ENCODE measurements at places on chromosomes 12 and 14.

DNA sequence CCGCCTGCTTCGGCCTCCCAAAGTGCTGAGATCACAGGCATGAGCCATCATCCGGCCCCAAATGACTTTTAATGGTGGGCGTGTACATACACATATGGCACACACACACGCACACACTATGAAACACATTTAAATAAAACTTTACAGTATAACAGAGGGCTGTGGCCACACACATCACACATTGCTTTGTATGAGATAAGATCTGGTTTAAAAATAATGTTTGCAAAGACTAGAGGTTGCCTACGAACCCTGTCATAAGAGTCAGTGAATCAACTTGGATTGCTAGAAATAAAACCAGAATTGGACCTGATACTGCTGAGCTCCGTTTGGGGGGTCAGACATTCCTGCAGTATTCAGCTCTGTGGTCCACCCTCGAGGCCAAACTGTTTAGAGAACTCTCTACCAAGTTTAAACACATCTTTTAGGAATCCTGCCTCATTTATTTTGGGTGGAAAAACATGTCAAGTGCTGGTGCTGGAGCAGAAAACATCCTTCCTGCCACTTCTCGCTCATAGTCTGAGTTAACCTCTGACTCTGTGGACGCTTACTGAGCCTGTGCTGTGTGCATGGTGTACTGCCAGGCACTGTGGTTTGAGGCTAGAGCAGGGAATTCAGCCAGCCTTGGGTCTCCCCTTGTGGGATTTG lies 47.8 kb upstream of the EML1 start:
- peak; percentile 78 for DNase-seq

DNA sequence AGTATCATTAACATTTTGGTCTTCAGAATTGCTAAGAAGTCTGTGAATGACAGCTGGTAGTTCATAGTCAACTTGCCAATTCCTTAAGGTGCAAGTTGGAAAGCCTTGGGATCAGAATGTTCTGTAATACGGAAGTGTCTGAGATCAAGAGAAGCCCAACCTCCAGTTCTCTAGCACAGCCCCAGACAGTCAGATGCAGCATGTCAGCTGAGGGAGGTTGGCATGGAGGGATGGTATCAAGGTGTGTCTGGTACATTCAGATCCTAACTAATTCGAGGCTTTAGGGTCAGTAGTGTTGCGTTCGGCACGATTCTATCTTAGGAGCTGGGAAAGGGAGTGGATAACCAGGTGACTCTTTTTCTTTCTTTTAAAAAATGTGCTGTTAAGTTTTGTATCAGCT lies 38.3 kb downstream of the FNTB start:
- DNase-seq = no peak

- DNase-seq = no peak
Observed at GRCh38 chr12:111777345-111778045, 10.8 kb downstream of the ALDH2 start.

DNA sequence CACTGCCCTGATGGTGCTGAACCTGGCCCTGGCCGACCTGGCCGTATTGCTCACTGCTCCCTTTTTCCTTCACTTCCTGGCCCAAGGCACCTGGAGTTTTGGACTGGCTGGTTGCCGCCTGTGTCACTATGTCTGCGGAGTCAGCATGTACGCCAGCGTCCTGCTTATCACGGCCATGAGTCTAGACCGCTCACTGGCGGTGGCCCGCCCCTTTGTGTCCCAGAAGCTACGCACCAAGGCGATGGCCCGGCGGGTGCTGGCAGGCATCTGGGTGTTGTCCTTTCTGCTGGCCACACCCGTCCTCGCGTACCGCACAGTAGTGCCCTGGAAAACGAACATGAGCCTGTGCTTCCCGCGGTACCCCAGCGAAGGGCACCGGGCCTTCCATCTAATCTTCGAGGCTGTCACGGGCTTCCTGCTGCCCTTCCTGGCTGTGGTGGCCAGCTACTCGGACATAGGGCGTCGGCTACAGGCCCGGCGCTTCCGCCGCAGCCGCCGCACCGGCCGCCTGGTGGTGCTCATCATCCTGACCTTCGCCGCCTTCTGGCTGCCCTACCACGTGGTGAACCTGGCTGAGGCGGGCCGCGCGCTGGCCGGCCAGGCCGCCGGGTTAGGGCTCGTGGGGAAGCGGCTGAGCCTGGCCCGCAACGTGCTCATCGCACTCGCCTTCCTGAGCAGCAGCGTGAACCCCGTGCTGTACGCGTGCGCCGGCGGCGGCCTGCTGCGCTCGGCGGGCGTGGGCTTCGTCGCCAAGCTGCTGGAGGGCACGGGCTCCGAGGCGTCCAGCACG lies 4.7 kb downstream of the LTB4R start:
- DNase-seq = no peak

GRCh38 chr14:71452987-71453386 lies 479.2 kb upstream of the RGS6 start:
- DNase-seq = peak; percentile 42

DNA sequence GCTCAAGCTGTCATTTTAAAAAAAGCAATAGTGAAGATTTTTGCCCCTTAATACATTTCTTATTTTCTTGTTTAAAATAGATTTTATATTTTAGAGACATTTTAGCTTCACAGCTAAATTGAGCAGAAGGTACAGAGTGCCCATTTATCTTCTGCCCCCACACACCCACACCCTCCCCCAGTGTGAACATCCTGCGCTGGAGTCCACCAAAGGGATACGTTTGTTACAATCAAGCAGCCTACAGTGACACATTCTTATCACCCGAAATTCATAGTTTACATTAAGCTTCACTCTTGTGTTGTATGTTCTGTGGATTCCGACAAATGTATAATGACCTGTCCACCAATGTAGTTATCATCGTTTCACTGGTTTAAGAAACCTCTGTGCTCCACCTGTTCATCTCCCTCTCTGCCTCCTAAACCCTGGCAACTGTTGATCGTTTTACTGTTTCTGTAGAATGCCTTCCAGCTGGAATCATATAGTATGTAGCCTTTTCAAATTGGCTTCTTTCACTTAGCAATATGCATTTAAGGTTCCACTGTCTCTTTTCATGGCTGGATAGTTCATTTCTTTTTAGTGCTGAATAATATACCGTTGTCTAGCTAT lies 91.0 kb upstream of the TRAF3 start:
- DNase-seq = no peak

DNA sequence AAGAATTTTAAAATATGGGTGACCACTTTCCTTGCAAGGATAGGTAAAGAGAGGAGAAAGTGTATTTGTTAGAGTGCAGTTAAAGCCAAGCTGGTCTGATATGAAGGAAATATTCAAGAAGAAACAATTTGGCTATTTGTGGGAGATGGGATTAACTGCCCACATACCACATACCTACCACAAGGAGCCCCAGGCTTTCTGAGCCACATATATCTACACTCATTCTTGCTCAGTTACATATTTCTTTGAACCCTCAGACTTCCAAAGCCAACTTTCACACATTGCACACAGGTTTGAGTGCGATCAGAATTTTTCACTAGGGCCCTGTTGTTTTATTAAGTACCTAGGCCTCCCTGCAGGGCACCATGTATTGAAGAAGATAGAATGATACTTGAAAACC lies 330.2 kb downstream of the ZFP36L1 start:
- no peak for DNase-seq

- no peak for DNase-seq
Observed at GRCh38 chr12:76206677-76207072, 122.2 kb upstream of the NAP1L1 start.

DNA sequence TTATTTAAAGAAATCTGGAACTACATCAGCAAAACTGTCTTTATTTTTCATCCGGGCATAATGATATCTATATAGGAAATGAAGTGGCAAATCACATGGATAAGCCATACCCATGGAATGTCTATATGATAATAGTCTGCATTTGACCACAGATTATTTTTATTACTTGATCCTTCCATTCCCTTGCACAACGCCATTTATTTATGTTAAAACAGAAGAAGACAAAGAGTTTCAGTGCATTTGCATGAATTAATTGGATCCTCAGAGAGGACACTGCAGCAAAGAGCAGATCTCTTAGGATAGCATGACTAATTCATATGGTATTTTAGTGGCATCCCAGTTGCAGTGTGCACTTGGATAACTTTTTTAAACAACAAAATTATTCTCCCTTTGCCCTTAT lies 345.0 kb downstream of the CCDC91 start:
- peak; percentile 44 for DNase-seq

- DNase-seq = no peak
Observed at GRCh38 chr12:64760808-64761573, 1.8 kb upstream of the GNS start.

GRCh38 chr12:51242120-51242519 lies 3.5 kb downstream of the DAZAP2 start:
- DNase-seq = no peak

GRCh38 chr14:89336338-89336737 lies 80.7 kb downstream of the FOXN3 start:
- DNase-seq = no peak

- no peak for DNase-seq
Observed at GRCh38 chr12:53064613-53065436, 14.4 kb downstream of the SPRYD3 start.

GRCh38 chr12:60072911-60073310 lies 477.1 kb downstream of the SLC16A7 start:
- DNase-seq = no peak

DNA sequence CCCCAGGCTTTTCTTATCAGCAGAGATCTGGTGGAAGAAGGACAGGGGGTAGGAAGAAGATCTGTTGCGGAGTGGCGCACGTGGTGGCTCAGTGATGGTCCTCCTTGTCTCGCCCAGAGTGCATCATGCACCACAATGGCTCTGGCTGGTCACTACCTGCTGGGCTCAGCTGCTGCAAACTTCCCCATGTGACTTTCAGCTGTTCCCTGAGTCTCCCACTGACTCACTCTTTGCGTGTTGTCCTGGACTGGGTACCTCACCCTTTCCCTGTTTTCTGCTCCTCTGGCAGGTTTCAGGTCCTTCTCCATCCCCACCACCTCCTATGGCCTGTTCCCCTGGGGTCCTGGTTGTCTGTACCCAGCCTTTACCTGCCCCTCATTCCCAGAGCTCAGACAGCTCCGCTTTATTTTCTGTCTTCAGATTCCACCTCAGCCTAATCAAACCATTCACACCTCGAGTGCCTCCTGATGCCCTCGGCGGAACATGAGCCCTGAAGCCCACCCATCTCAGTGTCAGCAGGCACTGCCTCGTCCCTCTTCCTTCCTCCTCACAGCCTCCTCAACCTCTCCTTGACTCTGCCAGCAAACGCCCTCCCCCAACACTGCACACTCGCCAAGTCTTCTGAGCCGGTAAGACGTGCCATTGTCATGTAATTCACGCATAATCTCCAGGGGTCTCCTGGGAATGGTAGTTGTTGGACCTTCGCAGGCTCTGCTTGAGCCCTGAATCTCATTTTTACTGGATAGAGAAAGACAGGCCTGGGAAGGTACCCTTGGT lies 1.8 kb downstream of the C1R start:
- DNase-seq = no peak

- no peak for DNase-seq
Observed at GRCh38 chr14:75090353-75090752, 20.9 kb downstream of the ZC2HC1C start.

DNA sequence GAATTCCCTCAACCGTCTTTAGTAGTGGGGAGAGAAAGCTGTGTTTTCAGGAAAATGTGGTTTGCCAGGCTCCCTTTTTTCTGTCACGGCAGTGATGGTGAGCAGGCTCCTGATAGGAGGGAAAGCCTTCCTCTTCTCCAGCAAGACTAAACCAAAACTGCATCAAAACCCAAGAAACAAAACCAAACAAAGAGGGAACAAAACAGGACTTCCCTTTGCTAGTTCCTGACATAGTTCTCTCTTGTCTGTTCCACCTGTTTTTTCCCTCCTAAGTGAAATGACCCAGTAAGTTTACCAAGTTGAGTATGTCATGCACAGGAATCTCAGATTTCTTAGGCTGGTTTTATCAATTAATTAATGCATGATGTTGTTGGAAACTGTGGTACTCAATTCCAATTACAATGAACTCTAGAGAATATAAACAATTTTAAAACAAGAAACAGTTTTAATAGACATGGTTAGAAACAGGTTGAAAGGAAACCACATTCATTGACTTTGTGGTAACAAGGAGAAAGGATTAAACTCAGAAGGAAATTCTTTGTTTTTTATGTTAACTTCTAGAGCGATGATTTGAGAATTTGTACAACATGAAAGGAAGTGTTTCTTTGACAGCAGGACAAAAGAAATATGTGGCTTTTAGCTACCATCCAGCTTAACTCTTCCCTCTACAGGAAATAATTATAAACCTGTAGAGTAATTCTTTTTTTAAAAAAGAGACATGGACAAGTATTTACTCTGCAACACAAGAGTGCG lies 23.0 kb upstream of the CSRP2 start:
- DNase-seq = no peak

DNA sequence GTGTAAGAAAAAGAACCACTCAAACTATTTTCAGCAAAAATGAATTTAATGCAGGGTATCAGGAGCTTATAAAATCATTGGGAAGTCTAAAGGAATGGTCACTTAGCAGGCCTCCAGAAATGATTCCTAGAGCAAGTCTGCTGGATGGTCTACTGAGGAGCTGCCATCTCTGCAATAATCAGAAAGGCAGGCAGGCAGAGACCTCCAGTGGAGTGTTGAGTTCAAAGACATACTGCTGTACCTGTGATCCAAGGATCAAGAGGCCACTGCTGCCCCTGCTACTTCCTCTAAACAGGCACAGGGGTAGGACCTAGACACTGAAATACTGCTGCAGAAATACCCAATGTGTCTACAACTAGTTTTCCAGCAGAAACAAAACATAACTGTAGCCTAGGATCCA lies 14.5 kb upstream of the KICS2 start:
- no peak for DNase-seq

- DNase-seq = no peak
Observed at GRCh38 chr14:61065656-61066055, 84.6 kb downstream of the SLC38A6 start.

- DNase-seq = no peak
Observed at GRCh38 chr12:80829767-80830166, 108.0 kb downstream of the LIN7A start.

DNA sequence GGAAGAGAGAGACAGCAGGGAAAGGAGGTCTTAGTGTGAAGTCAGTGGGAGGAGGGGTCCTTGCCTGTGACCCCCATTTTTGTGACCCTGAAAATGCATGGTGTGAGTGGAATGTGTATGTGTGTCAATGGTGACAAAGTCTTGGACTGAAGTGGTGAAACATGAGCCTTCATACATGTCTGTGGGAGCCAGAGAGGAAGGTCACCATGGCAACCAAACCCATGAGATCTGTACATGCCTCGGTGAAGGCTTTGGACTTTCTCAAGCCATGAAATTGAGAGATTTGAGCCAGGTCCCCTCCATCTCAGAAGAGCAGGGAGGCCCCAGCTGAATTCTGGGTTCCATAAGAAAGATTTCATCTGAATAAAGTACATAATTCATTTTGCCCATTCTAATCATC lies 108.7 kb downstream of the TTC8 start:
- DNase-seq = no peak

GRCh38 chr12:68641138-68641537 lies 30.4 kb downstream of the RAP1B start:
- no peak for DNase-seq

GRCh38 chr12:1739368-1739767 lies 48.5 kb downstream of the ADIPOR2 start:
- DNase-seq = no peak

GRCh38 chr12:47817272-47818006 lies 2.3 kb downstream of the HDAC7 start:
- DNase-seq = no peak
